COR-L47 (cell line): ENCODE measurements at places on chromosomes 3 and 15.
A peak's percentile ranks its signal among the peaks of the same experiment; 100 is the strongest.

DNA sequence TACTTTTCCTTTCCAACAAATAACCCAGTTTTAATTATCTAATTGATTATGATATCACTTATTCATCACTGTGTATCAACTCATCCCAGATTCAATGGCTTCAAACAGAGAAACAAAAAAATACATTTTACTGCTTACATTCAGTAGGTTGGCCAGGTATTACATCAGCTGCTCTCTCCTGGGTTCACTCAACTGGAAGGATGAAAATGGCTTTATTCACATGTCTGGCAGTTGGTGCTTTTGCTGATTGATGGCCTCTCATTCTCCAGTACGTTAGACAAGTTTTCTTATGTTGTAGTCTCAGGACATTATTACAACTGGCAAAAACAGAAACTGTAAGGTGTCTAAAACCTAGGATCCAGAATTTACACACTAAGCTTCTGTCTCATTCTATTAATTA is 811.0 kb upstream of the ALCAM start:
- no peak for DNase-seq

- DNase-seq = peak; percentile 13
Observed at GRCh38 chr15:31489801-31490646, 163.4 kb downstream of the KLF13 start.

DNA sequence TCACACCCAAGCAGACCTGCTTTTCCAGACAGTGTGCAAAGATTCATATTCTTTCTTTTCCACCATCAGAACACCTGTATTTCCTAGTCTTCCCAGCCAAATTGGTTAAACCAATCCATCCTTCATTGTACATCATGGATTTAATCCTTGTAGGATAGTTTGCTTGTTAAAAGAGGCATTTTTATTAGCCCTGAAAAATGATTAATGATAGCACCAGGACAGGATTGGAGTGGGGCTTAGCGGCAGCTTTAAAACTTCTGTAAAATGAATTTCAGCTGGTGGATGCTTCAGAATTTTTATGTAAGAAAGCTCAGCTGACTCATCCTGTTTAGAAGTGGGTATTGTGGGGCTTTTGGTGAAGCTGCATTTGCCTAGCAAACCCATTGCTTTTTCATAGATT is 36.1 kb upstream of the ARHGEF26 start:
- no peak for DNase-seq

- no peak for DNase-seq
Observed at GRCh38 chr3:16802389-16802788, 82.4 kb upstream of the PLCL2 start.

GRCh38 chr3:47664519-47664918 is 85.9 kb upstream of the CSPG5 start:
- DNase-seq = no peak
